Stimulated activated CD4-positive, alpha-beta T cell treated with anti-CD3 and anti-CD28 coated beads, TNF-alpha, amount 100 ng/mL, for 4 hours (primary cell): ENCODE measurements at places on chromosomes 4 and X.

DNA sequence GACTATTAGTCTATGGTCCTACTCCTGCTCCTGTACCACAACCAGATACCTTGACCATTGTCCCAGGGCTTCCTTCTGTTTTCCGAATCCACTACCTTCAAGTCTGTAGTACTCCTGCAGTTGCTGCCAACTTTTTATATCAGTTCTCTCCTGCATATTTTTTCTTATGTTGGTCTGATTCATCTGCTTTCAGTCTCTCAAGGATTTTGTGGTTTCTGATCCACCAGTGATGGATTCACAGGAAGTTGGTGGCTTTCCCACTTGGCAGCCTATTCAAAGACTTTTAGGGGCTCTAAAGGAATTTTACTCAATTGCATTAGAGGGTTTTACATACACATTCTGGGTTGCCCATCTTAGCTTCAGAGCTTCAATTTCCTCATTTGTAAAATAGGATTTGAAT is 23.6 kb downstream of the KIF4A start:
- DNase-seq, result no peak

DNA sequence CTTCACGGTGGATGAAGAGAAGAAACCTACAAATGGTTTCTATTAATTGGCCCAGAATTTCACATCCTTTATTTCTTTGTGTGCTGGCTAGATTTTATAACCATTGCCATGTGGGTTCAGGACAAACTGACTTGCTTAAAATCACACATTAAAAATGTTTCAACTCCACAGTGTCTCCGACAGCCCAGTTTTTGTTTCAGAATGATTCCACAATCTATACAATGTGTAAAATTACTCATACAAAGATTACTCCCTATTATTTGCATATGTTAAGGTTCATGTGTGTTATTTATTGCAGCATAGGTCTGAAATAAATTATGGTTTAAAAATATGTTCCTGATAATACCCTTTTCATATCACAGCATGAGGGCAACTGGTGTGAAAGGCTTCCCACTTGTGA is 20.6 kb downstream of the DCHS2 start:
- DNase-seq, result no peak

GRCh38 chr4:102454981-102455685 is 46.0 kb upstream of the NFKB1 start:
- no peak for DNase-seq

GRCh38 chr4:53601251-53601764 is 10.0 kb upstream of the LNX1 start:
- DNase-seq, result no peak

DNA sequence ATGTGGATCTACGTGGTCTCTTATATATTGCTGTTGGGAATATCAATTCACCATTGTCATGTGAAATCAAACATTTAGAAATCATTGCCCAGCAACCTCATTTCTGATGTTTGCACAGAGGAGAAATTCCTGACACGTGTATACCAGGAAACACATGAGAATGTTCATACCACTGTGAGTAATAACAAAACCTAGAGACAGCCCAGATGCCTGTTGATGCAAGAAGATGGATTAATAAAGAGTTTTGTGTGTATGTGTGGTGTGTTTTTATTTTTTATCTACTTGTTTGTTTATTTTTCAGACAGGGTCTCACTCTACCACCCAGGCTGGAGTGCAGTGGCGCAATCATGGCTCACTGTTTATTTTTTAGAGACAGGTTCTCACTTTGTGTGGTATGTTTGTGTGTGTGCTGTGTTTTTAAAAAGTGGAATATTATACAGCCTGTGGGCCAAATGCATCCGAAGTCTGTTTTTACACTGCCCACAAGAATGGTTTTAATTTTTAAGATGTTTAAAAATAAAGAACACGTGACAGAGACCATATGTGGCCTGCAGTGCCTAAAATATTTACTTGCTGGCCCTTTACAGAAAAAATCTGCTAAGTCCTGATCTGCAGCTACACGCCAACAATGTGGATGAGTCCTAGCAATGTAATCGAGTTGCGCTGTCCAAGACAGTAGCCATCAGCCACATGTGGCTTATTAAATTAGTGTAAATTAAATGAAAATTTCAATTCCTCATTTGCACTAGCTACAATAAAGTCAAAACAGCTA is 39.2 kb downstream of the TXLNG start:
- no peak for DNase-seq

GRCh38 chr4:1337376-1337831 is 9.6 kb upstream of the UVSSA start:
- peak; percentile 54 for DNase-seq
